Activated T-cell treated with anti-CD3 and anti-CD28 coated beads, Interleukin-2, amount 50 U/mL, for 1 hour (primary cell): ENCODE measurements at places on chromosomes 3 and 15.

GRCh38 chr3:98967758-98968157 lies 66.3 kb upstream of the DCBLD2 start:
- DNase-seq: no peak

DNA sequence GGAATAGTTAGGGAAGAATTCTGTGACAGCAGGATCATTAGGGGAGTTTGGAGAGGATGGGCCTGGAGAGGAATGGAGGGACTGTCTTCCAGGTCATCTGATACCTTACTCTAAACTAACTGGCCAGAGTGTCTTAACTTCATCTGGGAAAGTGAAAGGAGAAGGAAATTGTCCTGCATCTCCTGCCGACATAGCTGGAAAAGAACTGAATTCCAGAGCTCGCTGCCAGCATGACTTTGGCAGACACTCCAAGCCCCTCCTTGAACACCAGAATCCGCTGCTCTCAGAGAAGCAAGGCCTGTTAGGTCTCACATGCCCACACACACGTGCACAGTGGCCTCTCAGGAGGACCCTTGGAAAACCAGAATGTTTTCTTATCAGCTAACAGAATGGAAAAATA lies 10.5 kb downstream of the ABI3BP start:
- DNase-seq: no peak

DNA sequence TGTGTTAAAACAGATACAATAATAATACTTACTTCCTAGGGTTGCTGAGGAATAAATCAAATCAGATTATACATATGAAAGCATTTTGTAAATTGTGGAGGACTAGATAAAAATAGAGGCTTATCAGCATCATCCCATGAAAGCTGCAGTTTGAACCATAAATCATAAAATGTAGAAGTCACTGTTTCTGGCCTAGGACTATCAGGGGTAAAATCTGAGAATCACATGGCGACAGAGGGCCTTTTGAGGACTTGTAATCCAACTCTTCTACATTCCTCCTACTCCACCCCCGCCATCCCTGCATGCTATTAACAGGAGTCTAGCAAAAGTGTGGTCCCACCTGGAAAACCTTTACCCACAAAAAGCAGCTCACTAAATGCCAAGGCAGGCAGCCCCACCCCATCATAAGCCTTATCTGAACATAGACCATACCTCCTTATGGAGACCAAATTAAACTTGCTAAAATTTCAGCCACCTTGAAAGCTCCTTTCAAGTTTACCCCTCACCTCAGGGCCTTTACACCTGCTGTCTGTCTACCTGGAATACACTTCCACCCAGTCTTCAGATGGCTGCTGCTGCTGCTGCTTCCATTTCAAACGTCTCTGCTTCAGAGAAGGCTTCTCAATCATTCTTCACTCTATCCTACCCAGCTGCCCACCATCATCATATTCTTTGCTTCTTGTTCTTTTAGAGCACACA lies 11.5 kb downstream of the MB21D2 start:
- no peak for DNase-seq

GRCh38 chr3:114310695-114311094 lies 16.9 kb downstream of the TIGIT start:
- no peak for DNase-seq

DNA sequence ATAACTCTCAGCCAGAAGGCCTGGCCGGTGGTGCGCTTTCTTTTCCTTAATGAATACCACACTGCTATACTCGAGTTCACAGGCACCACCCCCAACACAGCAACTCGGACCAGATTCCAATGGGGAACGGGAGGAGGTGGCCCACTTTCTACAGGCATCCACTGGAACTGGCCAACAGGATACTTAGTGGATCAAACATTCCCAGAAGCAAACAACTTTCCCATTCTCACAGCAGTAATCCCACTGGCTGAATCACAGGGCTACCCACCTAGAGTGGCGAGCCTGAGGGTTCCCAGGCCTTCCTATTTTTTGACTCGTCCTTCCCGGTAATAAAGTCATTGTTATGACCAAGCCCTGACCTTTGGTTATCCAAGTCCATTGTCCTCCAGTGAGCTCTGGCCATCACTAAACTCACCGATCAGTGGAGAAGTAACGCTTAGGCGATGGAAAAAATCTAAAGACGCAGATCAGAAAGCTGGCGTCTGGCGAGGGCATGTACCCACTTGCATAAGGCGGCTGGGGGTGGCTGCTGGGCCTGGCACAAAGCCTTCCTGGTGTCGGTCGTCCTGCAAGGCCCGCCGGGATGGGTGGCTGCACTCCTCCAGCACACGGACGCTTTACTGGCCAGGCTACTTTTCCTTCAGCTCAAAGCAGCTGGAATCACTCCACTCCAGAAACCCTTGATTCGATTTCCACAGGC lies 1.2 kb downstream of the EOGT start:
- no peak for DNase-seq

DNA sequence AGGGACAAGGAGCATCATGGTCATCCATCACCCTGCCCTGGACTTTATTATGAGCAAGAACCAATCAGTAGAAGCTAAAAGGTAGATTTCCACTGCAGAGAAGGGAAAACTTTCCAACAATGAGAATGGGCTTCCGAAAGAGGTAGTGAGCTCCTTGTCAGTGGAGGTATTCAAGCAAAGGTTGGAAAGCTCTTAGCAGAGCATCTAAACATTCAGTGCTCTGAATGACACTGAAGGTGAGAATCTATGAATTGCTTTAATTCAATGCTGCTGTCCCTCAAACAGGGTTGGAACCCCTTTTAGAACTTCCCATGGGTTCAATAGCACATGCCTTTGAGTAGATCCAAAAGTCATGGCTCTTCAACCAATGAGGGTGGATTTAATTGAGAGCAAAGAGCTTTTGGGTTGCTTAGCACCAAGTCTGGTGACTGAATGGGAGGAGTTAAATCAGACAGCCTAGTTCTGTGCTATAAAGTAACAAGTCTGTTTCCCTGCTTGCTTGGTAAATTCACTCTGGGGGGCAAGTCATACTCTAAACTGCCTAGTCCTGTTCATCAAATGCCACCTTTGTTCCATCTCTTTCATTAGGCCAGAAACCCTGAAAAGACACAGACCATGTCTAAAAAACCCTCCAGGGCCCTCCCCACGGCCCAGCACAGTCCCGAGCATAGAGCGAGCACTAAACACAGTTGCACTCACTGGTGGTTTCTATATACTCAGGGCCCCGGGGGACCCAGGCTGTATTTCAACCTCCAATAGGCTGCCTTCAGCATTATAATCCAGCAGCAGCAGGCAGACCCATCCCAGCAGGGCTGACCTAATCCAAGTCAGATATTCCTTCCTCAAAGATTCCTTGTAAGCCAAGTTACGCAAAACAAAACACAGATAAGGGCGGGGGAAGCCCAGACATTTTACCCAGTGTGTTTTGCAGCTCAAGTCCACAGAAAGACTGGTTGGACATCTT lies 161.2 kb downstream of the MEGF11 start:
- DNase-seq: no peak

DNA sequence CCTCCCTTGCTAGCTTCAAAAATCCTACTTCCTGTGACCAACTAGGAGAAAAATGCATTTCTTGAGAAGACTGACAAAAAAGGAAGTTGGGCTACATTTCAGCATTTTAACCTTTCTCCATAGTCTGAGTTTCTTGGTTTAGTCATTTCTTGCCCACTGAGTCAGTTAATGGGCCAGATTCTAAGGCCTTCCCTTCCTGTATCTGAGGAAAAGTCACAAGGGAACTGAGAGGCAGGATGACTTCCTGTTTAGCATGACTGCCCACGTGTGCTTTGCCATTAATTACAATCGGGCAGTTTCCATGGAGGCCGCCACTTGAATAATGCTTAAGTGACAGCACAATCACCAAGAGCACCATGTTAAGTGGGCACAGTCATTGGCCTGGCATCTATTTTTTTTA lies 794.4 kb upstream of the LMCD1 start:
- DNase-seq: no peak

- DNase-seq: no peak
Measured at GRCh38 chr15:27175472-27176153, 204.6 kb downstream of the GABRG3 start.

DNA sequence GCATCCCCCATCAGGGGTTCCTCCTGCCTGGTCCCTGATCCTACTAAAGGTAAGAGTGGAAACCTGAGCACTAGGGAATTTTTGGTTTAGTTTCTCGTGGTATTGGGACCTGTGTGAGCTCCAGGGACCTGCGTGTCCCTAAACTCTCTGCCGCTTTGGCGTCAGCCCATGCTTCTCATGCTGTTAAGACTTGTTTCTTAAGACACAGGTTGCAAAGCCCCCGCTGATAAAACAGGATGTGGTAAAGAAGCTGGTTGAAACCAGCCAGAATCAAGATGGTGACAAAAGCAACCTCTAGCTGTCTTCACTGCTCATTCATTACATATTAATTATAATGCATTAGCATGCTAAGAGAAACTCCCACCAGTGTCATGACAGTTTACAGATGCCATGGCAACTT lies 64.6 kb downstream of the LYZL4 start:
- no peak for DNase-seq

DNA sequence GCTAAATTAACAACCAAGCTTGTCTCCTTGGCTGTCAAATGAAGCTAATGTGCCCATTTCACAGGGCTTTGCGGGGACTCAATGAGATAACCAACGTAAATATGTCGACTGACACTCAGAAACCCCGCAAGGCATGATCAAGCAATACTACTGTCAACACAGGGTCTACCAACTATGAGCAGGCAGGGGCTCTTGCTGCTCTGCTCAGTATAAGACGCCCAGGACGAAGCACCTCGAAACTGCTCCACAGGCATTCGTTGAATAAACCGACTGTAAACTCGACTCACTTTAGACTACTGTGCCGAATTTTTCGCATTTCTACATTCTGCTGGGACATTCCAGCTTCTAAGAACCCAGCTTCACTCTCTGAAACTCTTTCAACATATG lies 55.0 kb downstream of the FEZF2 start:
- no peak for DNase-seq
